ENCODE measurements at places on chromosomes 4 and X.

GRCh38 chr4:7988437-7988836, 48.8 kb upstream of the AFAP1 start:
- no peaks in the 10 kb centered on the region for H3K4me1 ChIP-seq
- DNase-seq = no peak
- no peak overlapping the region for H3K27ac ChIP-seq
- H3K36me3 ChIP-seq = no peaks in the 10 kb centered on the region

- DNase-seq = no peak
- H3K4me1 ChIP-seq = no peaks in the 10 kb centered on the region
- no peak overlapping the region for H3K27ac ChIP-seq
- no peaks in the 10 kb centered on the region for H3K36me3 ChIP-seq
- no peak overlapping the region for H3K4me3 ChIP-seq
- no peaks in the 10 kb centered on the region for H3K27me3 ChIP-seq
Observed at GRCh38 chrX:33339219-33339618, 127.9 kb upstream of the DMD start.

GRCh38 chr4:160350944-160351343, 1248.1 kb downstream of the RAPGEF2 start:
- H3K36me3 ChIP-seq = no peaks in the 10 kb centered on the region
- no peak for DNase-seq
- H3K4me1 ChIP-seq = no peaks in the 10 kb centered on the region
- H3K27ac ChIP-seq = no peak overlapping the region
- H3K27me3 ChIP-seq = no peaks in the 10 kb centered on the region

DNA sequence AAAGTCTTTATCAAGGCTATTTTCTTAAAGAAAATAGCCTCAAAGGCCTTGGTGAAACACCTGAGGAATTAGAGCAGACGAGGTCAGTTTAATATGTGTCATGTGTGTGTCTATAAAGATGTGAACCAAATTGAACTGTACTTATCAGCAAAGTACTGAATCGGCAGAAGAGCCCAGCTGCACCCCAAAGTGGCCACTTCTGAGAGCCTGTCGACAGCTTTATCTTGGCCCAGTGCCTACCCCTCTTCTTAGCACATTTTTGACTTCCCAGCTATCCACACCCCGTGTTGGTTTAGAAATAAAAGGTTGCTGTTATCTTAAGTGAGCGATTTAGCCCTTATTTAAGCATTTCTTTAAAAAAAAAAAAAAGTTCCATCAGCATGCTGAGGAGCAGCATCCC, 329.7 kb downstream of the FBXW7 start:
- DNase-seq = no peak
- no peaks in the 10 kb centered on the region for H3K36me3 ChIP-seq
- H3K27me3 ChIP-seq = no peaks in the 10 kb centered on the region
- no peak overlapping the region for H3K4me3 ChIP-seq
- no peaks in the 10 kb centered on the region for H3K4me1 ChIP-seq

GRCh38 chrX:50469206-50469605, 1.4 kb downstream of the DGKK start:
- H3K4me1 ChIP-seq = peaks cover 5% of the 10 kb centered on the region
- DNase-seq = no peak
- H3K27ac ChIP-seq = no peak overlapping the region
- no peaks in the 10 kb centered on the region for H3K36me3 ChIP-seq
- no peaks in the 10 kb centered on the region for H3K27me3 ChIP-seq
- H3K4me3 ChIP-seq = no peak overlapping the region

DNA sequence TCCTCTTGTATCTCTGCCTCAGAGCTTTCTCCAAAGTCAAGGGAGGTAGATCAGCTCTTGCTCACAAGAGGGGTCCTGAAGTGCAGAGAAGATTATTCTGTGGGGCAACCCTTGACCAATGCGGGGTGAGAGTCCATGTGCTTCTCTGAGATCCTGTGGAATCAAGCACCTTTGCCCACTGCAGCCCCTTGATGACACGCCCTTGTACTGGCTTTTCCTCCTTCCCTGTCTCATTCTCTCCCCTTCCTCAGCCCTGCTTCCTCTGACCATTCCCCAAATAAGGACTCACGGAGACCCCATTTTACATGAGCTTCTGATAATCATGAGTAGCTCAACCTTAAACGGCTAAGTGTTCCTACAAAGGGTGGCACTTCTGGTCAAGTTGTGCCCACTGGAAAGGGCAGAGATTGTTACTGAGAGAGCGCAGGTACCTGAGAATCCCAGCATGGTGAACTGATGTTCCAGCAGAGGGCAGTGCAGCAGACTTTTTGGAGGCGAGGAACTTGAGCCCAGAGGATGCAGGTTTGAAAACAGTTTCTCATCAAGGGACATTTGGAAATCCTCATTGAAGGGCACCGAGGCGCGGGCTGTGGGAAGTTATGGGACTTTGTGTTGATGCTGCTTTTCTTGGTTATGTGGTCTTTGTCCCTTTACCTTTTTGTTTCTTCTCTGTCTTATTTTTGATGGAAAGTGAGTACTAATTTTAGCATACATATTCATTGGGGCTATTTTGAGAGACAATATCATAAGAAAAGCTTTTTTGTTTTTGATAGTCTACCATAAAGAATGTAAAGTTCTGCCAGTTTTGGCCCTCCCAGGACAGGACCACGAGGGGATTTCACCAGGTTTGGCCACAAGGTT, 201.3 kb downstream of the RBM46 start:
- DNase-seq = peak; percentile 72
- no peak overlapping the region for H3K27ac ChIP-seq
- H3K27me3 ChIP-seq = no peaks in the 10 kb centered on the region
- H3K4me1 ChIP-seq = no peaks in the 10 kb centered on the region
- no peak overlapping the region for H3K4me3 ChIP-seq
- no peaks in the 10 kb centered on the region for H3K36me3 ChIP-seq

DNA sequence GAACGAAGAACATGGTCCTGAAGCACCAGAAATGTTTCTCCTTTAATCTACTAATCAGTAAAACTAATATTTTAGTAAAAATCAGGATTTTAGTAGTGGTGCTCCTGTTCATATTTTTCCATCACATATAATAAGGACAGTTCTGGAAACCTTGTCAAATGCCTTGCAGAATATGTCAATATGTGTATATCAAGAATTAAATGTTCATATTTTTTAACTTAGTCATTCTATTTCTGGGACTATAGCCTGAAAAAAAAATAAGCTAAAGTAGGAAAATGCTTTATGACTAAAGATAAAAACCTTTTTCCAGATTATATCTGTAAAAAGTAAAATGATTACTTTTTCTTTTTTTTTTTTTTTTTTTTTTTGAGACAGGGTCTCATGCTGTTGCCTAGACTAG, 65.1 kb downstream of the MAB21L2 start:
- H3K36me3 ChIP-seq = no peaks in the 10 kb centered on the region
- no peaks in the 10 kb centered on the region for H3K4me1 ChIP-seq

- DNase-seq = no peak
- no peaks in the 10 kb centered on the region for H3K36me3 ChIP-seq
- no peak overlapping the region for H3K4me3 ChIP-seq
Observed at GRCh38 chr4:99436976-99437722, 2.0 kb upstream of the ADH7 start.

- no peak overlapping the region for H3K4me3 ChIP-seq
- no peaks in the 10 kb centered on the region for H3K27me3 ChIP-seq
- no peak overlapping the region for H3K27ac ChIP-seq
- H3K4me1 ChIP-seq = no peaks in the 10 kb centered on the region
- DNase-seq = no peak
- peaks cover 9% of the 10 kb centered on the region for H3K36me3 ChIP-seq
Observed at GRCh38 chr4:870951-871350, 45.0 kb upstream of the CPLX1 start.

- no peaks in the 10 kb centered on the region for H3K36me3 ChIP-seq
- no peaks in the 10 kb centered on the region for H3K4me1 ChIP-seq
- no peak overlapping the region for H3K4me3 ChIP-seq
- H3K27me3 ChIP-seq = no peaks in the 10 kb centered on the region
- no peak overlapping the region for H3K27ac ChIP-seq
- DNase-seq = no peak
Observed at GRCh38 chr4:171342646-171343045, 470.6 kb upstream of the GALNTL6 start.

All from body of pancreas (tissue), 4 donors.